ENCODE measurements at places on chromosomes 3 and 15.

DNA sequence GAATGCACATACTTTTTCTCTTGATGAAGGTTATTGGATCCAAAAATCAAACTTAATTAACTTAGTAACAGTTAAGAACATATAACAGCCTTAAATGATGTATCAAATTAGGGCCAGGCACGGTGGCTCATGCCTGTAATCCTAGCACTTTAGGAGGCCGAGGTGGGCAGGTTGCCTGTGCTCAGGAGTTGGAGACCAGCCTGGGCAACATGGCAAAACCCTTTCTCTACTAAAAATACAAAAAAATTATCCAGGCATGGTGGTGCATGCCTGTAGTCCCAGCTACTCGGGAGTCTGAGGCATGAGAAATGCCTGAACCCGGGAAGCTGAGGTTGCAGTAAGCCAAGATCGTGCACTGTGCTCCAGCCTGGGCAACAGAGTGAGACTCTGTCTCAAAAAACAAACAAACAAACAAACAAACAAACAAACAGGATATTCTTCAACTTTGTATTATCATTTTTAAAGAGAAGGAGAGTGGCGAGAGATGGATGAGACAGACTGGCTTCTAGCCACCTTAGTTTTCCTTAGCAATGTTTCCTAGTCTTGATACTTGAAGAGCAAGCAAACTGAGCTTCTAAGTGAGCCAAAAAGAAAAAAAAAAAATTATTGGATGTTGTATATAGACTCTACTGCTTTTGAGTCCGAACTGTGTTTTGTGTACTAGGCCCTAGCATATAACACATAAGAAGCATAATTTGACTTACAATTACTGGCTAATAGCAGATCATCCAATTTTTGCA is 13.8 kb downstream of the SPRED1 start:
- DNase-seq, result no peak

DNA sequence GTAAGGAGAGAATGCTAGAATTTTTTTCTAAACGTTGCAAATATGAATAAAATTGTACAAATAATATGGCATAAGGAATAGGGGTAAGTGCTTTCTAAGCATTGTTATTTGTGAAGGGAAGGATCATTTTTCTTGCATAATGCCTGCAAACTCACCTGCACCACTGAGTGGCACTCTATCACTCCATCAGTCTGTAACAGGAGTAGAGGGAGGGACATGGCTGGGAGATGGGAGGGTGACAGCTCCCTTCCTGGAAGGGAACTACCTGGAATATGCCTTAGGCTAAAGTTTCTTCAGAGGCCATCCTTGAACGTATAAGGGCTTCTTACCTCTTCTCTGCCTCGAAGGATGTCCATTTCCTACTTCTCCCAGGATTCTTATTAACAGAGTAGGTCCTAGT is 3.0 kb downstream of the NAALADL2 start:
- DNase-seq, result no peak

GRCh38 chr3:134898181-134898754 is 103.2 kb downstream of the EPHB1 start:
- no peak for DNase-seq

GRCh38 chr3:100972301-100972844 is 20.8 kb downstream of the ABI3BP start:
- no peak for DNase-seq

DNA sequence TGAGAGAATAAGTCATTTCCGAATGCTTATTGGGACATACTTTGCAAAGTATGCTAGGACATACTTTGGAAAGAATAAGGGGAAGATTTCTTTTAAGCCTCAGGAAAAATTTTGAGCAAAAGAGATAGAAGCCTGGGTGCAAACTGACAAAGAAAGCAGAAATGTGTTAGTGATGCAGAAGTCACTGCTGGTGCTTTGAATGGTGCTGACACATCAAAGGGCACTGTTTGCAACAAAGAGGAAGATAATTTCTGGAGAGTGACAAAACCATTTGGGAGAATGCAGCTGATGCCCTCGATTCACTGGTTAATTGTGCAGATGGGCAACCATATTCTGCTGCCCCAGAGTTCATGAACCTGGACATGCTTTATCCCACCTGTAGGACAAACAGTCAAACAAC is 11.0 kb upstream of the RAP2B start:
- no peak for DNase-seq

DNA sequence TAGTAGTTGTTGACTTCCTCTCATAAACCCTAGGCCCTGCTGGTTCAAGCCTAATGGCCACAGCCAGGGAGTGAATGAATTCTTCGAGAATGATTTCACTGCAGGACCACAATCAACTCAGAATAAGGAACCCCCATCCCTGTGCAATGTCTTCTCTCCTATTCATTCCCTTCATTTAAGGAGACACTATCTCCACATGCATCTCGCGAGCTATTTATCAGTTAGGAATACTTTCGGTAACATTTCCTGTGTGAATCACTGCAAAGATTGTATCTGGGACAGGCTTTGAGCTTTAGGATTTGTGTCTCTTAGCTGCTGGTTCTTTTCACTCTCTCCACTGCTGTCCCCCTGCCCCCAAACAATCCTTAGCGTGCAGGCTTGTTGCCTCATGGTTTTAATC is 94.4 kb downstream of the MYLK start:
- no peak for DNase-seq

DNA sequence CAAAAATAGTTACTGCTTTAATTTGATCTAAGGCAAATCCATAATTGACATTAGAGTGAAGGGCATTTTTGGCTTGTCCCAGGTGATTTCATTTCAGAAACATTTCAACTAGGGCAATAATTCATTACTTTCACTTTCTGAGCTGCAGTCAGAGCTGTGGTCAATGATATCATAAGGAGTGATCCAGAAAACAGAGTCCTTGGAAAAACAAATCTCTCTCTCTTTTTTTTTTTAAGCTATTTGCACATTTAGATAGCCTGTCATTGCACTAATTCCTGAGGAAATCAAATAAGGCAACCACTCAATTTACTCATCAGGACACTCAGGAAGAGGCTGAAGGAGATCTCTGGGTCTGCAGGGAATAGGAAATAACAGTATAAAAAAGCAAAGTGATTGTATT is 269.5 kb upstream of the LRRC3B start:
- DNase-seq, result no peak

GRCh38 chr3:168974617-168975403 is 688.7 kb downstream of the MECOM start:
- DNase-seq, result no peak

GRCh38 chr3:139540651-139541531 is 1.3 kb upstream of the RBP1 start:
- DNase-seq, result peak; percentile 62

DNA sequence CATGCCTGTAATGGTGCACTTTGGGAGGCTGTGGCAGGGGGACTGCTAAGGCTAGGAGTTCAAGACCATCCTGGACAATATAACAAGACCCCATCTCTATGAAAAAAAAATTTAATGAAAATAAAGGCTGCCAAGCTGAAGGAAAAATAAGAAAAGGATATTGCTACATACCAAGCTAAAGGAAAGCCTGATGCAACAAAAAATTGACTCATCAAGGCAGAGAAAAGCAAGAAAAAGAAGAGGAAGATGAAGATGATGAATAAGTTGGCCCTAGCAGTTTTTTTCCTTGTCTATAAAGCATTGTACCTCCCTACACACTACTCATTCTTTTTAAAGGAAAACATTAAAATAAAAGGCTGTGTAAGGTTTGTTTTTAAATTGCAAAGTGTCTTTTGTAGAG is 441.9 kb upstream of the MDFIC2 start:
- no peak for DNase-seq

- no peak for DNase-seq
Observed at GRCh38 chr3:137771401-137772213, 7.5 kb downstream of the SOX14 start.

DNA sequence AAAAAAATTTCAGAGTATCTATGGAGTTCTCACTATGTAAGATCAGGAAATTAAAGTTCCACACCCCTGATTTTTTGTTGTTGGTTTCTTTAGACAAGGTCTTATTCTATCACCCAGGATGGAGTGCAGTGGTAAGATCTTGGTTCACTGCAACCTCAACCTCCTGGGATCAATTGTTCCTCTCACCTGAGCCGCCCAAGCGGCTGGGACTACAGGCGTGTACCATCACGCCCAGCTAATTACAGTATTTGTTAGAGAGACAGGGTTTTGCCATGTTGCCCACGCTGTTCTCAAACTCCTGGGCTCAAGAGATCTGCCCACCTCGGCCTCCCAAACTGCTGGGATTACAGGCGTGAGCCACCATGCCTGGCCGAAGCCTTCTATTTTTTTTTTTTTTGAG is 12.4 kb downstream of the QRICH1 start:
- no peak for DNase-seq

GRCh38 chr3:132386259-132386658 is 31.0 kb upstream of the DNAJC13 start:
- DNase-seq, result no peak
